ENCODE measurements at places on chromosomes 3 and 15.

- no peak for DNase-seq
Measured at GRCh38 chr15:56343879-56344278, 21.3 kb upstream of the TEX9 start.

- no peak for DNase-seq
Measured at GRCh38 chr15:92809880-92810361, 90.2 kb upstream of the CHD2 start.

DNA sequence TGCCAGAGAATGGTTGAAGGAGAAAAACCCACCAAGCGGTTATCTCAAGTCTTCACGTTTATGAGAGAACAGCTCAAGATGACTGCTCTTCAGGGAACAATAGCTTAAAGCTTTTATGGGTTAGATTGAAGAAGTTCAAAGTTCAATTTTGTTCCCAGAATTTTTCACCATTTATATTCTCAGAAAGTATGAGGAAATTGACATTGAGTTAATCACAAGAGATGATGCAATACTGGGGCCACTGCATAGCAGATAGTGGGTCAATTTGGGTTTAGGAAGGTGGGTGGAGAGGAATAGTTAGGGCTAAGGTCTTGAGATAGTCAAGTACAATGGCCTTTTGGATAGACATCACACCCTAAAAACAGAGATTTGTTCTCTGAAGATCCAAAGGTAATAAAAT lies 539.3 kb downstream of the SQOR start:
- DNase-seq, result no peak

GRCh38 chr15:91801836-91802534 lies 51.5 kb upstream of the SLCO3A1 start:
- no peak for DNase-seq

DNA sequence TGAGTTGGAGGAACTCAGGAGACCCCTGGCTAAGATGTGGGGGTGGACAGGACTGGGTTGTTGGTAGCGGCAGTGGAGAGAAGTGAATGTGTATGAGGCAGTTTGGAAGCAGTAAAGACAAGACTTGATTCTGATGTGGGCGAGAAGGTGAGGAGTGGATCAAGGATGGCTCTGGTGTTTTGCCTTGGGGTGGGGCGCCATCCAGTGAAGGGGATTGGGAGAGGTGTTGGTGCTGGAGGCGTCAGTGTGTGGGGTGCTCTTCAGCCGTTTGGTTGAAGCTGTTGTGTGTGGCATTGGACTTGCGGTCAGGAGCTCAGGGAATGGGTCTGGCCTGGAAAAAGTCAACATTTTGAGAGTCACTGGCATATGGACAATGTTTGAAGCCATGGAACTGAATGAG lies 13.3 kb downstream of the FAN1 start:
- DNase-seq, result no peak

DNA sequence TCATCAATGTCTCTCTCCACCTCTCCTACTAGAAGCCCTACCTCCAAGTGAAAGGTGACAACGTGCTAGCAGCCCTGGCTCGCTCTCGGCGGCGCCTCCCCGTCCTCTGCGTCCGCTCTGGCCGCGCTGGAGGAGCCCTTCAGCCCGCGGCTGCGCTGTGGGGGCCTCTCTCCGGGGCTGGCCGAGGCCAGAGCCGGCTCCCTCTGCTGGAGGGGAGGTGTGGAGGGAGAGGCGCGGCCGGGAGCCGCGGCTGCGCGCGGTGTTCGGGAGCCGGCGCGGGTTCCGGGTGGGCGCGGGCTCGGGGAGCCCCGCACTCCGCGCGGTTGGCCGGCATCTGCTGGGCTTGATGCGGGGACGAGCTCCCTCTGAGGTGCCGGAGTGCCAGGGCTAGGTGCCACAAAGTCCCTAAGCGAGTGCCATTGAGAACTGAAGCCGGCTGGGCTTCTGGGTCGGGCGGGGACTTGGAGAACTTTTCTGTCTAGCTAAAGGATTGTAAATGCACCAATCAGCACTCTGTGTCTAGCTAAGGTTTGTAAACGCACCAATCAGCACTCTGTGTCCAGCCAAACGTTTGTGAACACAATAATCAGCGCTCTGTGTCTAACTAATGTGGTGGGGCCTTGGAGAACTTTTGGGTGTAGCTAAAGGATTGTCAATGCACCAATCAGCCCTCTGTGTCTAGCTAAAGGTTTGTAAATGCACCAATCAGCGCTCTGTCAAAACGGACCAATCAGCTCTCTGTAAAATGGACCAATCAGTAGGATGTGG lies 84.8 kb upstream of the ARRDC4 start:
- no peak for DNase-seq

DNA sequence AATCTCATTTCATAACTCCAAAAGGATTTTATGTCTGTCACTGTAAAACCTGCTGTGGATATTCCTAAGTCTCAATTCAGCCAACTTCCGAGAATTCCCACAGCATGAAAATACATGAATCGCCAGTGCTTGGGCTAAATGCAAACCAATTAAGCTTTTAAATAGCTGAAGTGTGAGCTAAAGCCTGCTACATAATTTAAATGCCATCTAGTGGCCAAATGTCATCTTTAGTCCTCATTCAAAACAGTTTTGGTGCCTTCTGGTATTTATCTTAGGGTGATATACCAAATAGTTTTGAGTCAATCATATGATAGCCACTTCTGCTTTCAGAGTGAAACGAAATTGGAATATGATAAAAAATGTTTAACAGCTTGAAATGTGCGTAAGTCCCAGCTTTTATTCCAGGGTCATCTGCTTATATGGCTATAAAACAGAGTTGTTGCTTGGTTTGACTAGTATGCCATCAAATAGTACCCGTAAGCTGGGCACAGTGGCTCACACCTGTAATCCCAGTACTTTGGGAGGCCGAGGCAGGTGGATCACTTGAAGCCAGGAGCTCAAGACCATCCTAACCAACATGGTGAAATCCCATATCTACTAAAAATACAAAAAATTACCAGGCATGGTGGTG lies 41.8 kb upstream of the CCNL1 start:
- no peak for DNase-seq

- no peak for DNase-seq
Measured at GRCh38 chr3:5005367-5005766, 26.1 kb downstream of the BHLHE40 start.

- no peak for DNase-seq
Measured at GRCh38 chr3:187112934-187113793, 26.1 kb downstream of the RPL39L start.

GRCh38 chr3:141623691-141624090 lies 114.4 kb upstream of the RNF7 start:
- no peak for DNase-seq

GRCh38 chr15:27725731-27726130 lies 373.4 kb downstream of the OCA2 start:
- no peak for DNase-seq

DNA sequence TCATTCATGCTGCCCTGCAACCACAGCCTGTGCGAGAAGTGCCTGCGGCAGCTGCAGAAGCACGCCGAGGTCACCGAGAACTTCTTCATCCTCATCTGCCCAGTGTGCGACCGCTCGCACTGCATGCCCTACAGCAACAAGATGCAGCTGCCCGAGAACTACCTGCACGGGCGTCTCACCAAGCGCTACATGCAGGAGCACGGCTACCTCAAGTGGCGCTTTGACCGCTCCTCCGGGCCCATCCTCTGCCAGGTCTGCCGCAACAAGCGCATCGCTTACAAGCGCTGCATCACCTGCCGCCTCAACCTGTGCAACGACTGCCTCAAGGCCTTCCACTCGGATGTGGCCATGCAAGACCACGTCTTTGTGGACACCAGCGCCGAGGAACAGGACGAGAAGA lies 4.7 kb downstream of the TRIM42 start:
- DNase-seq, result no peak

GRCh38 chr15:99070208-99070607 lies 34.7 kb upstream of the SYNM start:
- DNase-seq, result no peak

DNA sequence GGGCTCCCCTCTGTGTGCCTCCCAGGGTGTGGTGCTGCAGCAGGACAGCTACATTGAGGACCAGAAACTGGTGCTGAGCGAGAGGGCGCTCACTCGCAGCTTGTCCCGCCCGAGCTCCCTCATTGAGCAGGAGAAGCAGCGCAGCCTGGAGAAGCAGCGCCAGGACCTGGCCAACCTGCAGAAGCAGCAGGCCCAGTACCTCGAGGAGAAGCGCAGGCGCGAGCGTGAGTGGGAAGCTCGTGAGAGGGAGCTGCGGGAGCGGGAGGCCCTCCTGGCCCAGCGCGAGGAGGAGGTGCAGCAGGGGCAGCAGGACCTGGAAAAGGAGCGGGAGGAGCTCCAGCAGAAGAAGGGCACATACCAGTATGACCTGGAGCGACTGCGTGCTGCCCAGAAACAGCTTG lies 53.7 kb downstream of the KLHL25 start:
- DNase-seq, result no peak

GRCh38 chr15:48775546-48775945 lies 35.3 kb downstream of the CEP152 start:
- no peak for DNase-seq

GRCh38 chr3:11273891-11274291 lies 1.7 kb downstream of the ATG7 start:
- no peak for DNase-seq

DNA sequence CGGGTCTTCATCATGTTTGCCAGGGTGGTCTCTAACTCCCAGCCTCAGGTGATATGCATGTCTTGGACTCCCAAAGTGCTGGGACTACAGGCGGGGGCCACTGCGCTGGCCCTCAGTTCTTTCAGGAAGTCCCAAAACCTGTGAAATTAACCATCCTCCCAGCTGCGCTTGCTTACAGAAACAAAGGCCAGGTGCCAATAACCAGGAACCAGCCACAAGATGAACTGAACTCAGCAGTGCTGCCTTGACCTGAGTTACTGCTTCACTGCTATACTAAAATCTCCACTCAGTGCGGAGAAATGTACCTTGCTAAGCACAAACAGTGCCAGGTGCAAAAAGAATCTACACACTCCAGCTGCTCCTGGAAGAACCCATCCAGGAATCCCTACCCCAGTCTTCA lies 3.9 kb upstream of the GCHFR start:
- DNase-seq, result no peak

DNA sequence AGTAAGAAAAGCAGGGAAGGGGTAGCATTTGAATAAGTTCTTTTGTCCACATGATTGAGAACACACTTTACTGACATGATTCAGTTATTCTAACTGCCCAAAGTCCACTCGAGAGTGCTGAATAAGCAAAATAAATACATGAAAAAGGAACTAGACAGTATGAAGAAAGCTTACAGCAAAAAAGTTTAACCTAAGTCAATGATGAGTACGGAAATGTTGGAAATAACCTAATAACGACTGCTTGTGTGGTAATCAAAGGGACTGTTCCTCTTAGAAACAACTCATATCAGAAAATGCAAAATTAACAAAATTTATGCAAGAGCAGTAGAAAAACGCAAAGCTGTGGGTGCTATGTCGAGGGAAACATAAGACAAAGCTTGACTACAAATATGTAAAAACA lies 36.6 kb downstream of the DMXL2 start:
- no peak for DNase-seq

DNA sequence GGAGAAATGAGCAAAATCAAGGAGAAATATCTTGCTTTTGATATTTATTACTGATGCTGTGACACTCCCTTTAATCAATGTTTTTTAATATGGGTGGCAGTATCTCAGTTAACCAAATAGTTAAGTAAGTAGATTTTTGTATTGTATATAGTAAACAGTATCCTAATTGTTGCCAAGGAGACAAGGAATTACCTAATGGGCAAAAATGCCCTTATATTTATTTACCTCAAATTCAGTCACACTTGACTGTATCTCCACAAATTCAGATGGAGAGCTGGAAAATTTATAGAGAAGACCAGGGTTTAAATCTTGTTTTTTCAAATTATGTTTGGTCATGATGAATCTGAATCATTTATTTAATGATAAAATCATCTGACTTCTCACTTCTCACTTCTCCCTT lies 3.6 kb upstream of the CHD2 start:
- no peak for DNase-seq

GRCh38 chr15:87245592-87245991 lies 1010.9 kb downstream of the NTRK3 start:
- no peak for DNase-seq

DNA sequence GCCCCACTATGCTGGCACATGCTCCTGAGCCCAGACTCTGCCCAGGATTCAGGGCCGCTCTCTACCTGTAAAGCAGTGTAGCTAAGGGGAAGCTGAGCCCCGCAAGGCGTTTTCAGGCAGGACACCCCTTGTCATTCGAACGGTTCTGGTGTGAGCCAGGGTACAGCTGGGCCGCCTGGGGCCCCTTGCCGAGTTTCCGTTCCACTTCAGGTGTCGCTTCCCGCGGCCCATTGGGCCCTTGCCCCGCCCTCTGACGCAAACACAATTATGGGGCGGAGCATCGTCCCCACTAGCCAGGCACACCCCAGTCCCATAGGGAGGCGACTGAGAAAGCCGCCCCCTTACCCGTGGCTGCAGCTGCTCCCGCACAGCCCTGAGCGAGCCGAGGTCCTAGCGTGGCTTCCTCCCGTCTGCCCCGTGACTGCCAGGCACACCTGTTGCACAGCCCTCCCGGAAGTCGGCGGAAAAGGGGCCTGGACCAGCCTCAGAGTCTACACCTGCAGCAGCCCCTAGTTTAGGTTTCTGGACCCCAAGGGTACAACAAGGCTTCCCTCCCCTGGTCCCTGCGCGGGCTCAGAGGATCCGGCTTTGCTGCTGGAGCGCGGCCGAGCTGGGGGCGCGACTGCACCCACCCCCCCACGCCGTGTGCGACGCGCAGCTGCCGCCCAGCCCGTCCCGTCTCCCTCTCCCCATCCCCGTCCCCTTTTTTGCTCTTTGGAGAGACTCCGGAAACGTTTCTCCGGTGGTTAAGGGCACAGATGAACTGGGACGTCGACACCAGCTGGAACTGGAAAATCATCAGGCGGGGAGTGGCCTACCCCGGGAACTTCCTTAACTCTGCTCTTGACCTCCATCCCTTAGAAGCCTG lies at the start of gene PLSCR2:
Gene PLSCR2, minus strand, starts transcription at position 412 of the 868 bp plus-strand sequence. CDS start 9,657 bp downstream, outside the sequence.
- peak; percentile 60 for DNase-seq

- DNase-seq, result no peak
Measured at GRCh38 chr3:171213178-171213577, 186.7 kb upstream of the SLC2A2 start.

DNA sequence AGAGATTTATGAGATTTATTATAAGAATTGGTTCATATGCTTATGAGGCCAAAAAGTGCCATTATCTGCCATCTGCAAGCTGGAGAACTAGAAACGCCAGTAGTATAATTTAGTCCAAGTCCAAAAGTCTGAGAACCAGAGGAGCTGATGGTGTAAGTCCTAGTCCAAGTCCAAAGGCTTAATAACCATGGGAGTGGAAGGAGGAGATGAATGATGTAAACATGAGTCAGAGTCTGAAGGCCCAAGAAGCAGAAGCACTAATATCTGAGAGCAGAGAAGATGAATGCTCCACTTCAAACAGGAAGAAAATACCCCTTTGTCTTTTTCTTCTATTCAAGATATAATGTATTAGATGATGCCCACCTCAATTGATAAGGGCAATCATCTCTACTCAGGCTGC lies 185.7 kb downstream of the CGGBP1 start:
- no peak for DNase-seq

DNA sequence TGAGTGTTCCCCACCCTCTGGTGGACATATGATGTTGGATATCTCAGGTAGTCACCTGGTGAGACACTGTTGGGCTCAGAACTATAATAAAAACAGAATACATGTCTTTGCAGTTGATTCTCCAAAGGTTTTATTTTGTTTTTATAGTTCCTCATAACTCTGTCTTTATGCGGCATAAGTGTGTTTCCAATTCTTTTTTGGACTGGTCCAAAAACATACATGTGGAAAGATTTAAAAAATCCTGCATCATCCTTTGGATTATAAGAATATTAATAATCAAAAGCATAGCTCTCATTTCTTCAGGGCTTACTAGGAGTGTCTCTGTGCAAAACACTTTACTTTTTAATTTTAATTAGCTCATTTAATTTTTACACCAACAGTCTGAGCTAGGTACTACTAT lies 71.0 kb upstream of the ANKRD34C start:
- no peak for DNase-seq
